ENCODE measurements at places on chromosomes 13 and 19.

GRCh38 chr19:43784981-43785808 lies 4.4 kb upstream of the KCNN4 start:
- DNase-seq, result peak; percentile 73

DNA sequence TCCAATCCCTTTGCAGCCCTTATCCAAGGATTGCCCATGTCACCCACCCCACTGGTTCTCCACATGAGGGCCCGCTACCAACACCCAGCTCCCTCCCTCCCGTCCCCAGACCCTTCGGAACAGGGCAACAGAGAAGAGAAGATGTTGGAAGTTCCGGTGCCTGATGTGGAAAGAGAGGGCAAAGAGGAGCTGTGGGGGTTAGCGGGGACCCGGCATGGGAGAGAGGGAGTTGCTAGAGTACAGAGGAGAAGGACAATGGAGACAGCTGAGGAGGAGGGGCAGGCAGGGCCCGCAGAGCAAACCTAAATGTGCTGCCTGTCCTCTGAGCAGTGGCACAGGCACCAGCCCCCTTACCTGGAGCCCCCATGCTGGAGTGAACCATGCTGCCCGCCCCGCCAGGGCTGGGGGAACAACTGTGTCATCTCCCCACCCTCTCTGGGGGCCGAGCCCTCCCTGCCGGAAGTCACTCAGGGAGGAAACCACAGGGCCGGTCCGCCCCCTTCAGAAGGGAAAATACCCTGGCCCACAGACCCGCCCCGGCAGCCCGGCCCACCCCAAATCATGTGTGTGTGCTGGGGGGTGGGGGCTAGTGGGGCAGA lies at the start of gene POU2F2:
POU2F2 (minus strand) TSS at position 417 of the 599 bp plus-strand sequence; CDS start at position 382, 35 bp downstream.
- DNase-seq, result no peak

DNA sequence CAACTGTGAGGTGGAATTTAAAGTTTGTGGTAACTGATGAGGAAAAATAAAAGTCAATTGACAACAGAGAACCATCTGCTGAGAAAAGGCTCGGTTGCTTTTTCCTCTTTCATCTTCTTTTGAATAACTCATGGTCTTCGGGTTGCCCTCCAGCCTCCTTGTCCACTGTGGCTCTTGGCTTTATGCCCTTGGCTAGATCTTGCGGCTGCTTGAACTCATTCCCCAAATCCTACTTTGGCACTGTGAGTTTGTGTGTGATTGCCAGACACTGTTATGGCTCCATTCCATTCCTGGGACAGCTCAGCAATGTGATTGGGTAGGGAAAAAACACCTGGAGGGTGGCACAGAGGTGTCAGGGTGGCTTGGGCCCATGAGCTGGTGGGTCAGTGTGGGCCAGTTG lies 387.4 kb downstream of the DLEU7 start:
- no peak for DNase-seq

DNA sequence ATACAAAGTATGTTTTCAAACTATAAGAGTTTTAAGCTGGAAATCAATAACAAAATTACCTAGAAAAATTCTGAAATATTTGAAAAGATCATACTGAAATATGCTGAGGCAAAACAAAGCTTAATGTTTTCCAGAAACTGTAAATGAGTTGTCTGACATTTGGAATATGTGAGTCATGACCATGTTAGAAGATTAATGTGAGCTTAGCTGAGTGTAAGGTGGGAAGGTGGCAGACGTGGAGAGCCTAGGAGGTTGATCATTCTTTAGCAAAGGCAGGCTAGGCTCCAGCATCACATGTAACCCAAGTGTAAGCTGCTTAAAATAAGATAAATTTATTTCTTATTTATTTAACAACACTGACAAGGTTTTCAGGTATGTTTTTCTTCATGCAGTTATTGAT lies 2086.1 kb upstream of the PCDH20 start:
- DNase-seq, result no peak

- DNase-seq, result no peak
Measured at GRCh38 chr13:95865080-95865615, 188.1 kb downstream of the UGGT2 start.

DNA sequence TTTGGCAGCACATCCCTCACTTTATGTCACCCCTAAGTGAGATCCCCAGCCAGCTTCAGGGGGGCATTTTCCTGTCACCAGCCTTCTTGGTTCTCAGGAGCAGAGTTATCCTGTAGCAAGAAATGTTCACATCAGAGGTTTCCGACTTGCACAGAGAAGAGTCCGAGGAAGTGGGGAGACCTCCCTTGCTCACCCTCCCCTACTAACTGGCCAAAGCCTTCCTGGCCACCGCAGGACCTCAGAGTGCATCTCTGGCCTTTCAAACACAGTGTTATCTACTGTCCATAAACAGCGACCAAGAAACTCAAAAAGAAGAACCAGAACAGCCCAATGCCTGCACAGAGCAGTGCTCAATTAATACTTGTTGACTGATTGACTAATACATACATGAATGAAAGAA lies 134.4 kb downstream of the USP12 start:
- no peak for DNase-seq

DNA sequence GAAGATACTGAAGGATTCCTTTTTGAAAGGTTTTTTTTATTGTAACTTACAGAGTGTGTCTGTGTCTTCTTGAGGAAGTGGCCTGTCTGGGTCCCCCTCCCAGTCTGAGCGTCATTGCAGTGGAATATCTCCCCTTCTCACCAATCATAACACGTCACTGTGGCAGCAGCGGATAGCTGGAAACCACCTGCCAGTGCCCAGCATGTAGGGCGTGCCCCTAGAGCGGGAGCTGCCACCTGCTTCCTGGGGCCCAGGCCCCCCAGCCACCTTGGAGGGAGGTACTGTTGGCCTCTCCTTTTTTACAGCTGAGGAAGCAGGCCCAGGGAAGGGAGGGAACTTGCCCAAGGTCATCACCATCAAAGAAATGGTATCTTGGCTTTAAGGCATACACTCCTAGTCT lies 4.6 kb upstream of the DNM2 start:
- DNase-seq, result no peak

GRCh38 chr19:13398780-13399726 lies 107.2 kb downstream of the CACNA1A start:
- DNase-seq, result no peak

DNA sequence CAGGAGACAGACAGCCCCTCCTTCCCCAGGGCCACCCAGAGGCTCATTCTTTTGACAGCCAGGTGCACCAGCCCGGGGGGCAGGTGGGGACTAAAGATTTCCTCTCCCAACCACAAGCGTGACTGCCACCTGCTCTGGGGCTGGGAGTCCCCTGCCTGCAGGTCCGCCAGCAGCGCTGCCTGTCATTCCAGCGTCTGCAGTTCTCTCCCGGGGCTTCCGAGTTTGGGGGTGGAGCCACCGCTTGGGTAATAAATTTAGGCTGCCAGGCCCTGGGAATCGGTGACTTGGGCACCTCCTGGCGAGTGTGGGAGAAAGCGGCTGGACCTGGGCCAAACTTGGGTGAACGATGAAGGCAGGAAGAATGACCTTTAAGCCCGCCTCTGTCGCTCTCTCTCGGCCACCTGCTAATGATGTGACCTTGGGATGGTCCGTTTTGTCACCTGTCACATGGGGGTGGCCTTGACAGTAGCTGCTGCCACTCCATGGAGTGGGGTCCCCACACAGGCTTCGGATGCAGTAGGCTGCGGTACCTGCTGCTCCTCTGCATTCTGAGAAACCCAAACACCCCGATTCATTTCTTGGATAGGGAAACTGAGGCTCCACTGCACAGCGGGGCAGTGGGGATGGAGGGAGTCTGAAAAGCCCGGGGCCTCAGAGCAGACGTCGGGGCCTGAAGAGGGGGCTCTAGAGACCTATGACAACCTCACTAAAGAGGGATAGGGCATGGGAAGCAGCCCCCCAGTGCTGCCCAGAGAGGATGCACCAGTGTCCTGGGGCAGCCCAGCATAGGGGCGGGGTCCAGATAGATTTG lies 12.8 kb downstream of the FUT6 start:
- DNase-seq, result peak; percentile 83

- no peak for DNase-seq
Measured at GRCh38 chr13:59946944-59947343, 216.8 kb downstream of the DIAPH3 start.

GRCh38 chr13:42420304-42420703 lies 148.4 kb downstream of the AKAP11 start:
- no peak for DNase-seq

- DNase-seq, result peak; percentile 65
Measured at GRCh38 chr19:8387688-8388611, 2.2 kb upstream of the RAB11B start.

GRCh38 chr19:29854033-29854432 lies 42.2 kb downstream of the CCNE1 start:
- no peak for DNase-seq

- DNase-seq, result no peak
Measured at GRCh38 chr13:111027458-111028439, 87.4 kb upstream of the ARHGEF7 start.

- no peak for DNase-seq
Measured at GRCh38 chr13:43303033-43303729, 279.8 kb downstream of the DNAJC15 start.

DNA sequence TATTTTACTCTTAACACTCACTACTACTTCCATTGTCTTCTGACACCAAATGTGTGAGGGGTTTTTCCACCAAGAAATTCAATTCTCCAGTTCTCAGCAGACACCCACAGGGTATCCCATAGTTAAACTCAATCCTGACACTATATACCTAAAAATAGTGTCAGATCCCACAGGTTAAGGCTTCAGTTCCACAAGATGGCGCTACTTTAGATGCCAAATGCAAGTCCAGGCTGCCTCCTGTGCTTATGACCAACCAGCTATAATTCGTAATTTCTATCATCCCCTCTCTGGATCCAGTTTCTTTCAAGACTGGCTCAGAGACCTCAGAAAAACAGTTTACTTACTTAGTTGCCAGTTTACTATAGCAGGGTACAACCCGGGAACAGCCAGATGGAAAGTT lies 1146.2 kb upstream of the SPRY2 start:
- no peak for DNase-seq

- no peak for DNase-seq
Measured at GRCh38 chr13:80858131-80858530, 517.2 kb upstream of the SPRY2 start.

DNA sequence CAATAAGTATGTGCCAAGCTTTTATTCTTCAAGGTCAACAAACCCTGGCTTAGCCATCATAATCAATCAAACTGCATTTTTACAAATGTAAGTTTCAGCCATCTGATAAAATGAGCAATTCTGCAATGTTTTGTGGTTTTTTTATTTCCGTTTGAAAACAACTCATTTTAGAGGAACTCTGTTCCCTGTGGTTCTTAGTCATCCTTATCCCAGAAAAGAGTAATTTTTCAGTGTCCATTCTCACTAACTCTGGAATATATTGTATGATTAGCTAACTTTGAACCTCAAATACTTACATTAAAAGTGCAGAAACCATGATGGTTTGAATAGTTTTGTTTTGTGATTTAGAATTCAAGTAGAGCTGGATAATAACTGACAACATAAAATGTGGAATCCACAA lies 87.6 kb downstream of the IRS2 start:
- no peak for DNase-seq

Data from T47D (cell line).